ENCODE measurements at places on chromosomes 1 and 21.

DNA sequence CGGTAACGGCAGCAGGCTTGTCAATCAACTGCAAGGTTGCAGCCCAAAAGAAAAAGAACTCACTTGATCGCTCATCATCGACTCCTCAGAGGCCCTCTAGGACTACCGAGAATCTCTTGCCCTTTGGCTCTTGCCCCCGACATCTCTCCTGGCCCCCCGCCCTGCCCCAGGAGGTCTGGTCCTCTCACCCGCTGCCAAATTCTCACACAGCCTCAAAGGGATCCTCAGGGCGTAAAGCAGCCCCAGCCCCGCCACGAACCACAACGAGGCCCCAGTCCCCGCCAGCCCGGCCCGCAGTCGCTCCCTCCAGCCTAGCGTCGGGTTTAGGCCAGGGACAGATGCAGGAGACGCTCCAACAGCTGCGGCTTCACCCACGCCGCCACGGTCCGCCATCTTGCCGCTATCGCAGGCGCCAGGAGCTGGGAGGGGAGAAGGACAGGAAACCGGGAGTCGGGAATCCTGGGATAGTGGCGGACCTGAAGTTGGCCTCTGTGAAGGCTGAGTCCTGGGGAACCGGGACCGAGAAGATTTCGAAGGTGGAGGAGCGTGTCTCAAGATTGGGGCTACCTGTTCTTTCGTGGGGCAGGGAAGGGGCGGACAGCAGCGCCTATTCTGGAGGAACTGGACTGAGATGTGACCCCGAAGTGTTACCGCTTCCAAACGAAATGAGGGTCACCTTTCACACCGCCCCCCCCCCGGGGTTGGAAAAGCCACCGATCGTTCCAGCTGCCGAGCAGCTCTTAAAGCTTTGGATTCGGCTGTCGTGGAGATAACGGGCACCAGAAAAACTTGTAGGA lies at the start of gene ST7L:
Gene ST7L, minus strand, starts transcription at position 421 of the 797 bp plus-strand sequence. Its CDS starts 28 bp downstream, at position 393.
- peak; percentile 51 for DNase-seq

GRCh38 chr1:82836973-82837680 lies 1036.4 kb downstream of the ADGRL2 start:
- DNase-seq, result no peak

DNA sequence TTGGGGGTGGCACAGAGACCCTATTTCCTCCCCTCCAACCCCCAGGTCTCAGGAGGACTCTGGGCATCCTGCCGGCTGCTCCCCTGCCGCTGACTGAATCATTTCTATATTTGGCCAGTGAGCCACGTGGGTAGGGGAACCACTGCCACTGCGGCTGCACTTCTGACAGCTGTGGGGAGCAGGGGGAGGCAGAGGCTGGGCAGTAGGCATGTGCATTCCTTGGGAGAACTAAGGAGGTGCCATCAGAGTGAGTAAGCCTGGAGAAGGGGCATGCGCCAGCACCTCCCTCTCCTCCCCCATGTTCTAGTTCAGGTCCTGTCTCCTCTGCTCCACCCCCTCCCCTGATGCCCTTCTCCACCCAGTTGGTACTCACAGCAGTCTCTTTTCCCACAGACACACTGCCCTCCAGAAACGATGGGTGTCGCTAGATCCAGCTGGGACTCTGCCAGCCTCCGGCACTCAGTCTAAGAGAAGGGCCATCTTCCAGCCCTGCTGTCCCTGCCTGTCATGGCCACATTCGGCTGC lies 12.0 kb downstream of the PPFIA4 start:
- DNase-seq, result no peak

- DNase-seq, result no peak
Measured at GRCh38 chr1:110541906-110542395, 23.0 kb upstream of the KCNA10 start.

DNA sequence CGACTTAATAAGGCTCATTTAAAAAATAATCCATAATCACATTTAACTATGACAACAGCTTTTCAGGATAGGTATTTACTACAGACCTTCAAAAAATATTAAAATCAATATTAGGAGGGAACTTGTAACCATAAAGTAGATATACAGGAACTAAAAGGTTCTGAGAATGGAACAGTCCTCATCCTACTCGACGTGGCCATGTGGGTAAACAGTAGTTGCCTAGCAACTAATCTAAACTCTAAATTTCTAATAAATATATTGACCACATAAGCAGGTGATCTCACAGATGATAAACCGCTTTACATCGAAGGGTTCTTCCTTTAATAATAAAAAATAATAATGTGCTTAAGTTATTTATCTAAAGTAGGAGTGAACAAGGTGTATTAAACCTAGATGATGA lies 7.9 kb downstream of the AKT3 start:
- no peak for DNase-seq

DNA sequence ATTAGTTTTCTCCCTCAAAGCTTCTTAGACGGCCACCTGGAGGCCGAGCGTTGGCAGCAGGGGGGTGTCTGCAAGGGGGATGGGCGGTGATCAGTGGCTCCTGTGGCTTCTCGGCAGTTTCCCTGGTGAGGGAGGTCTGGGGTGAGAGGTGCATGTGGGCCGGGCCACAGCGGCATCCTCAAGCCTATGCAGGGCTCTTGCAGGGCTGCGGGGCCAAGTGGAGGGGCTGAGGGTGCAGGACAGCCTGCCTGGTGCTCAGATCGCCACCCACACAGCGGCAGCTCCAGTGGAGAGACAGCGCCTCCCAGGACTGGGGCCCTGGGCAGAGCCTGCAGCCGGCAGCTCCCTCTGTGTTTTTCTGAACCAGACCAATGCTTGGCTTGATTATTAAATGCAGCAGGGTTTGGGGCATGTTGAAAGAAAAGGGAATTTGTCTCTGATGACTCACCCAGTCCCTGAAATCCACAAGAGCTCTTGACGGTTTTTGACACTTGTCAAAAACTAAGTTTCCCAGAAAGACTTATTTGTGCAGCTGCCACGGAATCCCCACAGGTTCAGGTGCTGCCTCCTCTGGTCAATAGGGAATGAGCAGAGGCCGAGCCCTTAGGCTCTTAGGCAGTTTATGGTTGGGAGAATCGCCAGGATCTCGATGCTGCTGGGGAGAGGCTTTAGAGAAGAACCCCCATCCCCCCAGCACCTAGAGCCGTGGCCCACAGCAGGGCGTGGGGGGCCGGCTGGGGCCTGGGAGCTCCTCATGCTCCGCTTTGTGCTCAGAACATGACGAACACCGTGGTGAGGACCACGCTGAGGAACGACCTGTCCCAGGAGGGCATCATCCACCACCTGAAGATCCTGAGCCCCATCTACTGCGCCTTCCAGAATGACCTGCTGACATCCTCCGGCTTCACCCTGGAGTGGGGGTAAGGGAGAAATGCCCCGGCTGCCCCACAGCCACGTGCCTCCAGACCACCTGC lies 54.7 kb downstream of the UMODL1 start:
- no peak for DNase-seq

DNA sequence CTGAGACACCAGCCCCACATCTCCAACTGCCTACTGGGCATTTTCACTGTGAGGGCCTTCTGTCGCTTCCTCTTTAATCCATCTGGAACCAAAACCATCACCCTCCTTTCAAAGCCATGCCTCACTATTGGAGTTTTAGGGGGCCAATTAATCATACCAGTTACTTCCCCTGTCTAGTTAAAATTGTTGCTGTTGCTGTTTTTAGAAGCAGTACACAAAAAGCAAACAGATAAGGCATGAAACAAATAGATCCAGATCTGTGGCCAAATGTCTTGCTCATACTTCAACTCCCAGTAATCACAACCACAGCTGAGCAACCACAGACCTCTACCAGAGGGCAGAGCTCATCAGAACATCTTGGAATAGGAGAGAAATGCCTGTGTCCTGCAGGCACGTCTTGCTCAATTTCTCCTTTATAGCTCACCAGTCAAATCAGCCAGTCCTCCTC lies 133.8 kb upstream of the C1orf105 start:
- no peak for DNase-seq

DNA sequence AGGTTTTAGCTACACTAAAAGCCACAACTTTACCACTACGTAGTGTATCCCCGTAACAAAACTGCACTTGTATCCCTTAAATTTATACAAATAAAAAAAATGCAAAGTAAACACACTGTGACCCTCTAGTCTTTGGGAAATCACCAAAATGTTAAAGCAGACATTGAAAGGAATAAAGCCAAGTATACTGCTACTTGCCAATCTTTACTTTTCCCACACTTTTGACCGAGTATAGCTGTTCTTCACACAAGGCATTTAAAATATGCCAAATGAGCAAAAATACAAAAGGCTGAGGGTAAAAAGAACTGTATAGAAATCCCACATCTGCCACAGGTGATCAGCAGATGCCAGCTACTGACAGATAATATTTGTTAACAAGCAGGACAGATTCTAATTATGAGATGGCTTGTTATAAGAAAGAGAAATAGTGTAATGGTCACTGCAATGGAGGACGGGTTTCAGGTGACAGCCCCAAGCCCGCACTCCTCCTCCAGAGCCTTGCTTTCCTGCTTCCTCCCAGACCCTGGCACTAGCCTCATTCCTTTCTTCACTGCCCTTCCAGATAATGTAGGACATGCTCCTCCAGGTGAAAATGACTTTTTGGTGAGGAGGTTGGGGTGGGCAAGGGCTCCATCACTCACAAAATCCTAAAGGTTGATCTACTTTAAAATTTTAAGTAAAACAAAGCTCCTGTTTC lies 18.1 kb downstream of the KCNT2 start:
- DNase-seq, result no peak

GRCh38 chr1:242454262-242455051 lies 70.0 kb downstream of the PLD5 start:
- DNase-seq, result no peak

DNA sequence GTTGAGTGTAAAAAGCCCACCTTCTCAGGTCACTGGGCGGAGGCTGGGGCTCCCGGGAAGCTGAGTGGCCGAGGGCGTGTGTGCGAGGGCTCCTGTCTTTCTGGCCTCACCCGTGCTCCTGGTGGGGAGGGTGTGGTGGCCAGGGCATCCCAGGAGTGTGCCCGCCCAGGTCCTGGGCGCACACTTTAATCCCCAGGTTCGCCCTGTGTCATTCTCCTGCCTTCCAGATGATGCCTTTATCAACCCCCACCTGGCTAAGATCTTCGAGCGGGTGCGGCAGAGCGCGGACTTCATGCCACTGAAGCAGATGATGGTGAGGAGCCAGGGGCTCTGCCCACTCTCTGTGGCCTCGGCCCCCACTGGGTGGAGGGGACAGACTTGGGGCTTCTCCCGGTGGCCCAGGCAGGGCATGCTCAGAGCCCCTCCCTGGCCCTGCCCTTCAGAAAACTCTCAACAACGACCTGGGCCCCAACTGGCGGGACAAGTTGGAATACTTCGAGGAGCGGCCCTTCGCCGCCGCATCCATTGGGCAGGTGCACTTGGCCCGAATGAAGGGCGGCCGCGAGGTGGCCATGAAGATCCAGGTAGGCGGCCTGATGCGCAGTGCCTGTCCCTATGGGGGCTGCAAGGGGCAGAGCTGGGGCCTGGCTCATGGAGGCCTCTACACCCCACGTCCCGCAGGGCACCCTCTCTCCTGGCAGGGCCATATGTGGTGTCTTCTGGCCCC lies 42.5 kb downstream of the COQ8A start:
- no peak for DNase-seq

DNA sequence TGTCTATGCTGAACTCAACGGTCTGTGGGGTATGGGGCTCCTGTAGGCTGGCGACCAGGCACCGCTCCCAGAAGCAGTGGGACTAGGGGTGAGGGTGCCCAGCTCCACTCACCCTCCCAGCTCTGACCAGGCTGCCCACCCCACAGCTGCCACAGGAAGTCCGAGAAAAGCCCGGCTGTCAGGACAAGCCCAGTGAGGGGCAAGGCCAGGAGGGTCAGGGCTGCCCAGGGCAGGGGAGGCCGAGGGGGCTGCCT lies 3.5 kb upstream of the TMEM52 start:
- DNase-seq, result no peak

DNA sequence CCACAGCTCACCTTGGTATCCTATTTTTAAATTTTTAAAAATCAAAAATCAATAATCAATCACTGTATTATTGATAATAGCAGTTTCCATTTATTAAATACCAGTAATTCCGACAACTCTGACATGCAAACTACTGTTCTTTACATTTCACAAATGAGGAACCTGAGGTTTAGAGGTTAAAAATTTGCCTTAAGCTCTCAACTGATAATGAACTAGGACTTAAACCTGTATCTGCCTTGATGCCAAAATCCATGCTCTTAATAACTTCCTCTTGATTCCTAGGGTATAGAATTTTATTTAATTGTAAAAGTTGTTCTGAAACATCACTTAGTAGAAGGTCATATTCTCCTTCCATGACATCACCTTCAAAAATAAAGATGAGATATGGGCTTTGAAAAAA lies 5.6 kb downstream of the ARHGAP29 start:
- DNase-seq, result no peak

Data from activated naive CD4-positive, alpha-beta T cell (primary cell).